ENCODE measurements at places on chromosomes 16 and 17.

DNA sequence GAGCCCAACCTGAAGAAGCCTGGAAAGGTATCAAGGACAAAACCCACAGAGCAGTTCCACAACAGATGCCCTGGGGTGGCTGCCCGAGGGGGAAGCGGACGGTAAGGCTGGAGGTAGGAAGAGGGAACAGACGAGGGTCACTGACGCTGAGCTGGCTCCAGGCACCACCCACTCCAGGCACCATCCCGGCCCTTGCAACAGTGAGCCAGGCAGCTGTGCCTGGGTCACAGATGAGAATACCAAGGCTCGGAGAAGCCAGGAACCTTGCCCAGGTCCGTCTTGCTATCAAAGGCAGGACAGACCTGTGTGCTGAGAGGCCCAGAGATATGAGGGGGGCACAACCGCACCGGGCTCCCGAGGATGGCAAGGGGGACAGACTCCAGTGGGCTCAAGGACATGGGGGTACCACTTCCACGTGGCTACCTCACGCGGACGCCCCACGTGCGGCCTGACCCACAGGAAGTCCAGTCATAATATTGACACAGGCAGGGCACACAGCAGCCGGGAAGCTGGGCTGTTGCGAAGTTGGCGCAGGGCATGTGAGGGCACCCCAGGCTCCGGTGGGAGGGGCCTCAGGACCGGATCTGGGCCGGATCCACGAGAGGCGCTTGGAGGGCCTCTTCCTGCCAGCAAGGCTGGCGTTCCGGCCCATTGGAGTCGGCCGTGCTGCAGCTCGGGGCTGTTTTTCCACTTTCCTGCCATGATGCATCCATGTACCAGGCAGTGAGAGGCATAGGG, 29.9 kb downstream of the PEMT start:
- H3K4me1 ChIP-seq = peaks cover 2% of the 10 kb centered on the region
- H3K4me3 ChIP-seq = no peak overlapping the region
- H3K27me3 ChIP-seq = no peaks in the 10 kb centered on the region
- DNase-seq = no peak
- H3K36me3 ChIP-seq = no peaks in the 10 kb centered on the region
- H3K27ac ChIP-seq = no peak overlapping the region

- no peak overlapping the region for H3K4me3 ChIP-seq
- H3K27me3 ChIP-seq = no peaks in the 10 kb centered on the region
- peaks cover 5% of the 10 kb centered on the region for H3K36me3 ChIP-seq
- H3K4me1 ChIP-seq = peaks cover 14% of the 10 kb centered on the region
- H3K27ac ChIP-seq = no peak overlapping the region
Observed at GRCh38 chr17:73042809-73043685, 49.4 kb downstream of the SLC39A11 start.

GRCh38 chr17:699345-699744, 15.3 kb downstream of the VPS53 start:
- DNase-seq = no peak
- no peak overlapping the region for H3K4me3 ChIP-seq
- H3K36me3 ChIP-seq = peaks cover 17% of the 10 kb centered on the region

- H3K4me1 ChIP-seq = no peaks in the 10 kb centered on the region
- no peaks in the 10 kb centered on the region for H3K36me3 ChIP-seq
- no peak for DNase-seq
- H3K4me3 ChIP-seq = no peak overlapping the region
Observed at GRCh38 chr16:2074071-2074470, 26.3 kb downstream of the TSC2 start.

- no peaks in the 10 kb centered on the region for H3K36me3 ChIP-seq
- H3K4me1 ChIP-seq = no peaks in the 10 kb centered on the region
- H3K27me3 ChIP-seq = peaks cover 3% of the 10 kb centered on the region
- H3K27ac ChIP-seq = no peak overlapping the region
Observed at GRCh38 chr16:86791287-86792035, 213.1 kb downstream of the FOXL1 start.

DNA sequence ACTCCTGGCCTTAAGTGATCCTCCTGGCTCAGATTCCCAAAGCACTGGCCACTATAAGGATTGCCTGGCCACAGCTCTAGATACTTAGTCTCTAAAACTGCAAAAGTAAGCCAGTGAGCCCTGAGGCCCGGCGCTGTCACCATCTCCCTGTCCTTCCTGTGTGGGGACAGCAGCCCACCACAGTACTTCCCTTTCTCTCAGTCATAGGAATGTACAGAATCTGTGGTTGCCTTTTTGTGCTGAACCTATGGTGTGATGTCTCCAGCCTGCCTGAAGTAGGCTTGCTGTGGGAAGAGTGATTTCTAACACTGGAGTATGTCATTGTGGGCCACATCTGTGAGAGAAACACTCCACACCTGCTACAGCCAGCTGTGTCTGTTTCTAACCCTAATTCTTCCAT, 24.7 kb downstream of the NTAN1 start:
- H3K27me3 ChIP-seq = no peaks in the 10 kb centered on the region
- H3K27ac ChIP-seq = peak overlapping the region; percentile 82
- DNase-seq = no peak
- peaks cover 14% of the 10 kb centered on the region for H3K4me1 ChIP-seq
- H3K36me3 ChIP-seq = peaks cover 14% of the 10 kb centered on the region

GRCh38 chr17:2713881-2714280, 2.3 kb upstream of the CLUH start:
- no peaks in the 10 kb centered on the region for H3K27me3 ChIP-seq
- no peak overlapping the region for H3K27ac ChIP-seq
- no peaks in the 10 kb centered on the region for H3K36me3 ChIP-seq
- peak overlapping the region; percentile 19 for H3K4me3 ChIP-seq
- H3K4me1 ChIP-seq = peaks cover 21% of the 10 kb centered on the region

DNA sequence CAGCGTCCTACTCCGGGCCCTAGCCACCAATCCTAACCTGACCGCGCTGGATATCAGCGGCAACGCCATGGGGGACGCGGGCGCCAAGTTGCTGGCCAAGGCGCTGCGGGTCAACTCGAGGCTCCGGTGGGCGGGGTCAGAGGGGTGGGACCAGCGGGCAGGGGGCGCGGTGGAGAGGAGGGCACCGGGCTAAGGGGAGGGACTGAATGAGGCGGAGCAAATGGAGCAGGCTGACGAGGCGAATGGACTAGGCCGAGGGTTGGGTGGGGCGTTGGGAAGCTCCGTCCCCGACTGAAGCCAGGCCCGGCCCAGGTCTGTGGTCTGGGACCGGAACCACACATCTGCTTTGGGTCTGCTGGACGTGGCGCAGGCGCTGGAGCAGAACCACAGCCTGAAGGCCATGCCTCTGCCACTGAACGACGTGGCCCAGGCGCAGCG, 4.6 kb downstream of the CARMIL2 start:
- H3K27me3 ChIP-seq = no peaks in the 10 kb centered on the region
- H3K27ac ChIP-seq = no peak overlapping the region
- DNase-seq = no peak

DNA sequence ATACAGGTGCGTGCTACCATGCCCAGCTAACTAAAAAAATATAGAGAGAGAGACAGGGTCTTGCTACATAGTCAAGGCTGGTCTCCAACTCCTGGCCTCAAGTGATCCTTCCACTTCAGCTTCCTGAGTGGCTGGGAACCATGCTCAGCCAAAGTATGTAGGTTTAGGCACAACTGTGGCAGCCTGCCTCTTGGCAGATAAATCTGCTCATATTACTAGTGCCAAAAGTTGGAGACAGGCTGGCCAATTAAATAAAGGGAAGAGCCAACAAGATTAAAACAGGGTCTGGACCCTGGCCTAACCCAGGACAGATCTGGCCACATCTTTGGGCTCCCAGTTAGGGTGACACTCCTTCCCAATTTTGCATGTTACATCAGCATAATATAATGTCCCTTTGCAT, 151.7 kb downstream of the CBLN1 start:
- DNase-seq = no peak
- no peaks in the 10 kb centered on the region for H3K4me1 ChIP-seq
- H3K4me3 ChIP-seq = no peak overlapping the region
- H3K27me3 ChIP-seq = no peaks in the 10 kb centered on the region
- H3K36me3 ChIP-seq = no peaks in the 10 kb centered on the region
- no peak overlapping the region for H3K27ac ChIP-seq

DNA sequence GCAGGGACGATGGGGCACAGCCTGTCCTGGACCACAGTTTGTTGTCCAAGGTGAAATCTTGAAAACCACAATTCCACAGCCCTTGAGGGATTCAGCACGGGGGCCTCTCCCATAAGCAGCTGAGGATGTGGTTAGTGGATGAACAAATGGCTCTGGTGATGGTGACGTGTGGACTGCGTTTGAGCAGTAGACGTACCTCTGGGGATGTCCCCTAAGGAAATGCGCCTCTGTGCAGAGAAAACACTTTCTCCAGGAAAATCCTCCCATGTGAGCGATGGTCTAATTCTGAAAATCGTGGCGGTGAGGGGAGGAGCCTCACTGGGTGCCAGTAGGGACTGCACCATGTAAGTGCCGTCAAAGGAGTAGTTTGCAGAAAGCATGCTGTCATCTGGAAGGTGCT, 2.7 kb upstream of the SEPTIN12 start:
- H3K4me1 ChIP-seq = no peaks in the 10 kb centered on the region
- peak; percentile 51 for DNase-seq
- no peaks in the 10 kb centered on the region for H3K36me3 ChIP-seq

- peaks cover 7% of the 10 kb centered on the region for H3K27me3 ChIP-seq
- H3K27ac ChIP-seq = no peak overlapping the region
- H3K4me3 ChIP-seq = no peak overlapping the region
- no peaks in the 10 kb centered on the region for H3K4me1 ChIP-seq
- no peak for DNase-seq
Observed at GRCh38 chr16:9567666-9568065, 476.2 kb downstream of the HAPSTR1 start.

- no peak overlapping the region for H3K27ac ChIP-seq
- peaks cover 16% of the 10 kb centered on the region for H3K27me3 ChIP-seq
- no peaks in the 10 kb centered on the region for H3K36me3 ChIP-seq
Observed at GRCh38 chr17:20929334-20929733, 113.5 kb downstream of the USP22 start.

DNA sequence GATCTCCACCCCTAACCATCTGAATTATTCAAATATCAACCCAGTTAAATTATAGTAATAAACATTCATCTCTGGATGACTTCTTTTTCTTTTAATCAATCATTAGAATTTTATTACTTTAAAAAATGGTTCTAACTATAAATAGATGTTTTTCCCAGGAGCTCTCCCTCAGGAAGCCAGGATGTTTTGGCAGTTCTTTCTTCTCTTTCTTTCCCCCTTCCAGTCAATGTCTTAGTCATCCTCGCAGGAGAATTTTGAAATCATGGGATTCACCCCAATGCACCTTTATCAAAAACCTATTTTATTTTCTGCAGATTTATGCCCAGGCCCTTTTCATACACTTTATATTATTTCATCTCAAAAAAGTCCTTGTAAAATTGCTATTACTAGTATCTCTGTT, 711.6 kb downstream of the CDH11 start:
- no peak for DNase-seq
- H3K36me3 ChIP-seq = no peaks in the 10 kb centered on the region
- no peak overlapping the region for H3K27ac ChIP-seq
- no peak overlapping the region for H3K4me3 ChIP-seq

GRCh38 chr17:82502207-82502606, 17.3 kb upstream of the FOXK2 start:
- no peak for DNase-seq
- H3K4me1 ChIP-seq = peaks cover 15% of the 10 kb centered on the region
- no peaks in the 10 kb centered on the region for H3K27me3 ChIP-seq
- H3K36me3 ChIP-seq = no peaks in the 10 kb centered on the region

GRCh38 chr17:39617446-39618245, 9.1 kb upstream of the PPP1R1B start:
- peaks cover 16% of the 10 kb centered on the region for H3K27me3 ChIP-seq
- no peak for DNase-seq
- H3K36me3 ChIP-seq = no peaks in the 10 kb centered on the region

- no peak for DNase-seq
- no peaks in the 10 kb centered on the region for H3K36me3 ChIP-seq
- peak overlapping the region; percentile 14 for H3K27ac ChIP-seq
- no peaks in the 10 kb centered on the region for H3K27me3 ChIP-seq
- H3K4me3 ChIP-seq = no peak overlapping the region
- peaks cover 39% of the 10 kb centered on the region for H3K4me1 ChIP-seq
Observed at GRCh38 chr17:9986754-9987382, 81.8 kb upstream of the RCVRN start.

DNA sequence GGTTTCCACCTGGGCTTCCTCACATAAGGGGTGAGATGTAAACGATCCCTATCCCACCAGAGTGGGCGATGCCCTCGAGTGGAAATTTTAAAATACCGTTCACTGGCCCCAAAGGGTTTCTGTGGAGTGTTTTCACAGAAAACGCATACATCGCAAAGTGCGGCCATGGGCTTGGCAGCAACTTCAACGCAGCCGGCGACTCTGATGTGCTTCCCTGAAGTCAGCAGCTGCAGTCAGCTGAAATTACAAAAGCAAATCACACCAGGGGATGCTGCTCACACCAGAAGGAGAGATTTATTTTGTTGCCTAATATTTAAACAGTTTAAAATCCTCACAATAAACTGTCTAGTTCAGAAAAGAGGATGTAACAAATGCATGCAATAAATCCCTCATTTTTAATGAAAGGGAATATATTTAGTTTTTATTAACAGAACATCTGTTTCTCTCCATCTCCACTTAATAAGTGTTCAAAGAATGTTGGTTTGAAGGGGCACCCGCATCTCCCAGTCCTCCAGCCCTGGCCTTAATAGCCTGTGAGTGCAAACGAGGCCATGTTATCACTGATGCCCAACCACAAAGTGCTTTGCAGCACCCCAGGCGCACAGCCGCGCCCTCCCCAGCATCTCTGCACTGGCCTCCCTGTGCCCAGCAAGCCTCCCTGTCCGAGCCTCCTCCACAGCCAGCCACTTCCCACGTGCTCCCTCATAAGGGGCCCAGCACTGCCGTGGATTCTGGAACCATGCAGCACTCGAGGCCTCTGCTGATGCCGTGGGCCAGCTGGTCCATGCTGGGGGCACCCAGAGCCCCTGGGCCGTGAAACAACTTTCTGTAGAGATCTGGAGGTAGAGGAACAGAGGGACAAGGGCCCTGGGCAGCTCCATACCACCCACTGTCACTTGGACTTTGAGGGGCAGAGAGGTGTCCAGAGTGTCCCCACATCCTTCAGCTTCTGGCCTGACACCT, 17.3 kb upstream of the XYLT2 start:
- H3K4me1 ChIP-seq = peaks cover 3% of the 10 kb centered on the region
- DNase-seq = no peak
- no peak overlapping the region for H3K4me3 ChIP-seq
- H3K27ac ChIP-seq = no peak overlapping the region

Measured in natural killer cell treated with Interleukin-12 subunit alpha and Interleukin-12 subunit beta and Interleukin-15 and Interleukin-18, amount 100 ng/mL, for 72 hours (primary cell).